ENCODE measurements at places on chromosomes 16 and 17.

GRCh38 chr17:9401434-9401833 is 174.2 kb downstream of the STX8 start:
- DNase-seq: no peak

- DNase-seq: peak; percentile 96
Measured at GRCh38 chr17:83083368-83084201, 4.2 kb downstream of the METRNL start.

- DNase-seq: no peak
Measured at GRCh38 chr17:50893183-50893993, 27.2 kb upstream of the TOB1 start.

- DNase-seq: no peak
Measured at GRCh38 chr17:65527857-65528591, 33.4 kb downstream of the AXIN2 start.

GRCh38 chr16:49472598-49472997 is 99.0 kb downstream of the C16orf78 start:
- DNase-seq: no peak

DNA sequence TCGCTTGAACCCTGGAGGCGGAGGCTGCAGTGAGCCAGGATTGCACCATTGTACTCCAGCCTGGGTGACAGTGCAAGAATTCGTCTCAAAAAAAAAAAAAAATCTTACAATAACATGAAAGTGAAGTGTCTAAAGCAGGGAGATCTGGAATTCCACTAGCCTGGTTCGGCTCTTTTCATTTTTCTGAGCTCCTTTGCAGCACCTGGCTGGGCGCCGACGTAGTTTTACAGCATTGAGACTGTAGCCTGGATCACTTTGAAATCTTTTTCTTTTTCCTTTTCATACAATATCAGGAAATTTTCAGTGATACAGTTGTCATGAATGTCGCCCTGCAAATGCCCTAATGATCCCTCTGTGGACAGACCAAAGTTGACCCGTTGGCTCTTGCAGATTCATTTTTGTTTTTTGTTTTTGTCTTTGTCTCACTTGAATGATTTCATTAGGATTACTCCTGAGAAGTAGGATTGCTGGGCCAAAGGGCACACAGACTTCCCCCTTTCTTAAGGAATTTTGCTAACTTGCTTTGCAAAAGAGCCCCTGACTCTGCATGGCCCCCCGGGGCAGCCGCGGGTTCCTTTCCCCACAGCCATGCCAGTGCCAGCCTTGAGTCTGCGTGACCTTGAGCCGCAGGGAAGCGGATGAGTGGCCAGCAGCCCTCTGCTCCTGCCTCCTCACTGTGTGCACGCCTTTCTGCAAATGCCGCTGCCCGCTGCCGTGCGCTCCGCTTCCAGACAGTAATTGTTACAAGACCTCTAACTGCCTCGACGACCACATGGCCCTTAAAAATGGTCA is 28.0 kb downstream of the CRISPLD2 start:
- DNase-seq: no peak

DNA sequence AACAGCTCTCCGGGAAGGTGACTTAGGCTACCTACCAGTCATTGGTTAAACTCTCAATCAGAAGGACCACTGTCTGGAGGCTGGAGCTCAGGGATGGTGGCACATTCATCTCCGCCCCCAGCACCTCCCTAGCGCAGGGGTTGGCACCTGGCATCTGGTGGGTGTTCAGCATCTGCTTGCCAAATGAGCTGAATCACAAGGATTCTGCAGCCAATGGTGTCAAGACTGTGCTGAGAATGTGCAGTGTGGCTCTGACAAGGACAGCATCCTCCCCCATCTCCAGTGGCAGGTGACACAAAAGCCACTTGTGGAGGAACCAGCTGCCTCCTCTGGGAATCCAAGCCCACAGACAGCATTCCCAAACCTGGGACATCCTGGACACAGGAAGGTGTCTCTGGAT is 35.2 kb downstream of the PLXDC1 start:
- no peak for DNase-seq

- DNase-seq: no peak
Measured at GRCh38 chr16:30721167-30721566, 22.2 kb downstream of the SRCAP start.

- DNase-seq: no peak
Measured at GRCh38 chr16:53152329-53152728, 97.5 kb downstream of the CHD9 start.

GRCh38 chr16:11143372-11144035 is 112.5 kb downstream of the SOCS1 start:
- DNase-seq: no peak

DNA sequence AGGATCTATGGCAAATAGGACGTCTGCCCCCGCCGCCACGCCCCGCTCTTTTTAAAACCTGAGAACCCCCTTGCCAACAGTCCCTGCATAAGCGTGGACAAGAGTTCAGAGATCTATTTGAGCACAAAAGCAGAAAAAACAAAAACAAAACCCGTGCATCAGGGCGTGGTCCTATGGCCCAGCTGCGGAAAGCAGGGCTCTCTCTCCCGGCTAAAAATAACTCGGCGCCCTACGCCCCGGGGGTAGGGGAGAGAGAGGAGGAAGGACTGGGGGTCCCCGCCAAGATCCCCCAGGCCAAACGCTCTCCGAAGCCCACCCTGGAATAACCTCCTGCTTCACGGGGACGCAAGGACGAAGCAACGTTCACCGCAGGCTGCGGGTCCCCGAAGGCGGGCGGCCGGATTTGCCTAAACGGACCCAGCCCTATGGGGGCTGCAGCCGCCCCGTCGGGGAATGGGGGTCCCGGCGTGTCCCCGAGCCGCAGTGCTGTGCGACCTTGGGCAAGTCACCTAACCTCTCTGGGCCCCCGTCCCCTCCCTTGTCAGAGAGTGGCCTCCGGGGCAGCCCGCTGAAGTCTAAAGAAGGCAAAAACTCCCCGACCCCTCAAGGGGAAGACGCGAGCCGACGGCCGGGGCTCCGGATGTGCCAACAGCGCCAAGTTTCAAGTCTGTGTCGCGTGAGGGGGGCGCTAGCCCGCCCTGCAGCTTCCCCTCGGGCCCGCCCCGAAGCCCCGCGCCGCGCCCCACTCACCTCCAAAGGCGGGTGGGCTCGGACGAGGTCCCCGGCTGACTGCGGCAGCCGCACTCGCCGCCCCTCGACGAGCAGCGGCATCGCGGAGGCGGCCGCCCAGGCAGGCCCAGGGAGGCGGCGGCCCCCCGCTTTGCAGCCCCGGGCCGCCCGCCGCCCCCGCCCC is 477 bp downstream of the NTAN1 start:
- no peak for DNase-seq

- no peak for DNase-seq
Measured at GRCh38 chr17:58364270-58364942, 12.4 kb upstream of the SUPT4H1 start.

DNA sequence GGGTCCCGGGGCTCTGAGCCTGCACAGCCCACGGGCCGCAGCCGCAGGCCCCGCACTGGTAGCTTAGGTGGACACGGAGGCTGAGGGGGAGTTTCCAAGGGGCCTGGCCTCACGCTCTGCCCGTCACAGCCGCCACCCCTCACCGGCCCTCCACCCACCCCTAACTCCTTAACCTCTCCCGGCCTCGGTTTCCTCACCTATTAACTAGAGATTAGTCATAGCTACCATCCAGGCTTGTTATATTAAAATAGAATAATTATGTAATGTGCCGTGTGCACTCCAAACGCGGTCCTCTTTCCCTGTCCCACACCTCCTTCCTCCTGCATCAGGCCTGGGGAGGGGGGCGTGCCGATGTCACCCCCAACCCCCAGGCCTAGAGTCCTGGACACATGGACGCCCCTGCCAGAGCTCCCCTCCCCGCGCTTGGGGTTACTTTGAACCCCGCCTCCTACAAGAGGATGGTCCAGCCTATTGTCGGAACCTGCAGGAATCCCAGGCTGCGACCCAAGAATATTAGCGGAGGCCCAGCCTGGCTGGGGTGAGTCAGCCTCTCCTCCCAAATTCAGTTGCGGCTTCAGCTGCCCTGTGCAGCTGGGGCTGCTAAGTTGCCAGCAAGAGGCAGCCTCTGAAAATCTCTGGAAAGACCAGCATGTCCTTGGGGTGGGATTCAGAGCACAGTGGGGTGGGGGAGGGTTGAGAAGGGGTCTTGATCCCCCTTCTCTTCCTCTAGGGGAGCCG is 17.3 kb downstream of the SOCS3 start:
- DNase-seq: no peak

GRCh38 chr16:50408001-50408561 is 39.3 kb upstream of the BRD7 start:
- DNase-seq: no peak

DNA sequence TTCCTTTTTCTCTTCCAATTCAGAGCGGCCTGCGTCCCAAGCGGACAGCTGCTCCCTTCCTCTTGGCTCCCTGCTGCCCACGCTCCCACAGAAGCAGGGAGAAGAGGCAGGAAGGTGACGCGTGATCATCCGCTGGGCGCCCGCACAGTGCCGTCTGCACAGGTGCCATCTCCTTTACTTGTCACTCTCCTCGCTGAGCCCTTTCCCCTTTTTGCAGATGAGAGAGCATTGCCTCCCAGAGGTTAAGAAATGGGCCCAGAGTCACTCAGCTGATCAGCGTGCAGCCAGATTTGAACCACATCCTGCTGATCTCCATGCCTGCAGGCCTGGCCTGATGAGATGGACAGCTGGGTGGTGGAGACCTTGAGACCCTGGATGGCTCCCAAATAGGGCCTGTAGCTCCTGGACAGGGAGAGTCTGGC is 299.8 kb downstream of the SEC14L1 start:
- DNase-seq: no peak

DNA sequence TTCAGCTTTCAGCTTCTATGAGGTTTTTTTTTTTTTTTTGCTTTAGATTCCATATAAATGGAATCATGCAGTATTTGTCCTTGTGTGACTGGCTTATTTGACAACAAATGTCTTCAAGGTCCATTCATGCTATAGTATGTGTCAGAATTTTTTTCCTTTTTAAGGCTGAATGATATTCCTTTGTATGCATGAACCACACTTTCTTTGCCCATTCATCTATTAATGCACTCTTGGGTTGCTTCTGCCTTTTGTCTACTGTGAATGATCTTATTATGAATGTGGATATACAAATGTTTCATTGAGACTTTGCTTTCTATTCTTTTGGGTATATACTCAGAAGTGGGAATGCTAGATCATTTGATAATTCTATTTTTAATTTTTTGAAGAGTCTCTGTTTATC is 27.0 kb upstream of the LRRC75A start:
- DNase-seq: no peak

- no peak for DNase-seq
Measured at GRCh38 chr17:36863676-36864612, 73.3 kb upstream of the LHX1 start.

- DNase-seq: no peak
Measured at GRCh38 chr17:1776857-1777256, 15.0 kb downstream of the SERPINF1 start.

DNA sequence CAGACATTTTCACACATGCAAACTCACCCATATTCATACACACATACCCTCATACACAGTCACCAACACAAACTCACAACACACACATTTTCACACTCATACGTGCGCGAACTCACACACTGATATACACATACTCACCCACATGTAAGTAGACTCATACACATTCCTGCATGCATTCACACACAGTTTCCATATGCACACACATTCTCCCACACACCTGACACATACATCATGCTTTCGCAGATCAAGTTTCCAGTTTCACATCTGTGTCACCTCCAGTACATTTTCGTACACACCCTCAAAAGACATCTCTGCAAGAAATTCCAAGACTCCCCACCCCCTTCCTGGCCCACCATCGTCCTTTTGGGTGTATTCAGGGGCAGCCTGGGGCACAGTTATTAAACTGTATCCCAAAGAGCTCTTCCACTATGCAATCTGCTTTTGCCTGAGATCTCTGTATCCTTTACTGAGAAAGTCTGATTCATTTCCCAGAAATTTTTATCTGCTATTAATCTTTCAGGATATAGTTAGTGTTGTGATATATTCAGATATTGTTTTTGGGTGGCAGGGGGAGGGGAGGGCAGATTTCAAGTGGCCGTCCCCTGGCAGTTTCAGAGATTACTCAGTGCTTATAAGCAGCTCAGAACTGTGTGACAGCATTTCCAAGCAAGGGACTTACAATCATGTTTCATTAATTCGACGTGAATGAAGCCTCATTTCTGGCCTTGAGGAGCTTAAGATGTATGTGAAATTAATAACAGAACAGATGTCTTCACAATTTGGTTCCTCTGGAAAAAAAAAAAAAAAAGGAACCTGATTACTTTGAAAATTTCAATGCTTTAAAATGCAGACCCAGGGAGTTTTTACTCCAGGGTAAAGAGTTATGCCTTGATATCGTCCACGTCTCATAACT is 35.3 kb upstream of the MMP2 start:
- DNase-seq: no peak

GRCh38 chr17:74840989-74841666 is 18.6 kb downstream of the GRIN2C start:
- no peak for DNase-seq

DNA sequence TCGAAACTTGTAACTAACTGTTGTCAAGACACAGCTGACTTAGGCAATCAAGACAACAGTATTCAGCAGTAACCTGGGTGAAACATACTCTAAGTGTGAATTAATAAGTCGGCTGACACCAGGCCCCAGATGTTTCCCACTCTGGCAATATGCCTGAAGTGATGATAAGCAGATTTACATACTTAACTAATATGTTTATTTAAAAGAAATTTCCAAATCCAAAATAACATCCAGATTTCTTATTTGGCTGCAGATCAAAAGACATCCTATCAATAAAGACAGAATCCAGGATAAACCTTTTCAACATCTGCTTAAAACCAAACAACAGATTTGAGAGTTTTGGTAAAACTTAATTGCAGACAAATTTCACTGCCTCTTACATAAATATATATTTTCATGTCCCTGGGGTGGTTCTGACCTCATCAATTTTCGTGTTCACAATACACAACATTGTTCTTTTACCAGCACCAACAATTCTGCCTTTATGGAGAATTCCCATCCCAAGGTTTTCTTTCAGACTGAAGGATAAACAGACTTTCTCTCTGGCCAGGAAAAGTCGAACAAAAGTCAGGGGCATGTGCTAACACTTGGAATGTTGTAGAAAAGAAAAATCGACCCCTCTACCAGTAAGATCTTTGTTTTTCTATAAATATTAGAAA is 45.1 kb upstream of the TOX3 start:
- DNase-seq: no peak

- no peak for DNase-seq
Measured at GRCh38 chr16:4052096-4052495, 64.1 kb downstream of the ADCY9 start.

All from vagina (tissue), 2 donors.